ENCODE measurements at places on chromosomes 2 and 18.

- peak; percentile 17 for DNase-seq
Observed at GRCh38 chr2:159086342-159086741, 117.9 kb downstream of the TANC1 start.

- DNase-seq: no peak
Observed at GRCh38 chr2:160538559-160539355, 45.1 kb upstream of the RBMS1 start.

GRCh38 chr2:152730591-152731333 lies 12.3 kb downstream of the ARL6IP6 start:
- DNase-seq: no peak

DNA sequence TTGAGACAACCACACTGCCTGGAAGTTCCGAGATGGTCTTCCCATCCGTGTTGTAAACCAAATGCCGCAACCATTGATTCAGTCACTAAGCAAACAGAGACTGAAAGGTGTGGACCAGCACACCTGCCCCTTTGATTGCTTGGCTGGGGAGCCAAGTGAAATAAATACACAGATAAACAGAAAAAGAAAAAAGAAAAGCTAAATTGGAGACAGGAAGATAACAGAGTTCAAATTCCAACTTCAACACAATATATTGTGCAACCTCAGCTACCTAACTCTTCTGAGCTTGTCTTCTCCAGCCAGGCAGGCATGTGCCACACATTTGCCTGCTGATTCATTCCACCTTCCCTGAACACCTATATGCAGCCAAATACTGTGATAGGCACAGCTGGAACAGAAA lies 110.9 kb downstream of the PID1 start:
- DNase-seq: no peak

DNA sequence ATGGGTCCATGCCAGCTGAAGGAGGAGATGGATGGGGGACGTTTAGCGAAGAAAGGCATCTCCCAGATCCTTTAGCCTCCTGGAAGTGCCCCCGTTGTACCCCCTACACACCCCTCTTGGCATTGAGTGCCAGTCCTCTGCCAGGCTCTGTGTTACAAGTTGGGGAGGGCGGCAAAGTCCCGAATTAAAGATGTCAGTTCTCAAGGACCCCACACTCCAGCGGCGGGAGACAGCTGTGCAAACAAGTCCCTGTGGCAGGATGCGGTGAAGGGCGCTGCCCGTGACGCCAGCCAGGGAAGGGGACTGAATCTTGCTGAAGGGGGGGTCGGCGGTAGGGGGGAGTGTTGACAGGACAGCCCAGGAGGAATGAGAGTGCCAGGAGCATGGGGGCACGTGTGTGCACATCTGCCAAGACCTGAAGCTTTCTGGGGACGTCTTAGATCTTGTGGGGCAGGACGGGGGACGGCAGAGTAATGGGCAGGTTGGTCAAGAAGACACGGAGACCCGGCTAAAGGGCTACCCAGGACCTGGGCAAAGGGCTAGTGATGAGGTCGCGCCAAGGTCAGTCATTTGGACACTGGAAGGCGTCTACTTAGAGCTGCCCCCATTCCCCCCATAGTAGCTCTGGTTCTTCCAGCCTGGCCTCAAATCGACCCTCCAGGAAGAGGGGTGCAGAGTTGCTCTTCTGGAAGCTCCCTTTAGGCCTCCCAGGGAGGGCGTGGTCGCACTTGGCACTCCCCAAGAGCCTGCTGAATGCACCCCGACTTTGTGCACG lies 2.8 kb upstream of the CTDSP1 start:
- DNase-seq: peak; percentile 46

DNA sequence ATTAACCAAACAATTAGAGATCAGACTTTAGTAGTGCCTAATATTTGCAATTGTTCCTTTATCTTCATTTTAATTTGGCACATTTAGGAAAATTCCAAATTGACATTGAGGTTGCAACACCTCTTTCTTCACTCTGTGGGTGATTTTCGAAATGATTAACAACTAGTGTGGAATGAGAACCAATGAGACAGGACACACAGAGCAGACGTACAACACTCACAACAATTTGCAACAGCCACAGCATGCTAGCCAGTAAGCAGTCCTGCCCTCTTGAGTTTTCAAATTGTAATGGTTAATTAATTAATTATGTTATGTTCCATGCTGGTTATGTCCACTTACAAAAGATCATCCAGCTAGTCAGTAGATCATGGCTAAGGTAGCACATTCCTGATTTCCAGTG lies 339.3 kb downstream of the LRP1B start:
- no peak for DNase-seq

DNA sequence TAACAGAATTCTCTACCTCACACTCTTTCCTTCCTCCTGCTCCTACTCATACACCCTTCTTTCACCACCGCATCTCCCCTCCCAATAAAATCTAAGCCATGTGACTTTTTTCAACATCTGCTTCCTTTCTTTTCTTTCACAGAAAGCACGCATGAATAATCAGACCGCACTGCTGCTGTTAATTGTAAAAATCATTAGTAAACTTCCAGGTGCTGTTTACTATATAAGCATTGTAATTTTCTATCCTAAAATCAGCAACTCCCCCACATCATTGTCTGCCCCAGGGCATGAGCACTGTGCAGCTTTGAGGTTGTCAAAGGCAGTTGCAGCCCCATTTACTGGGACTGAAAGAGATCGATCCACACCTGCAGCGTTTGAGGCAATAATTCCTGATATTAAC lies 782.6 kb upstream of the ID2 start:
- no peak for DNase-seq

GRCh38 chr2:21467280-21467818 lies 343.6 kb downstream of the TDRD15 start:
- DNase-seq: no peak

- no peak for DNase-seq
Observed at GRCh38 chr18:76981396-76981968, 151.1 kb downstream of the MBP start.

DNA sequence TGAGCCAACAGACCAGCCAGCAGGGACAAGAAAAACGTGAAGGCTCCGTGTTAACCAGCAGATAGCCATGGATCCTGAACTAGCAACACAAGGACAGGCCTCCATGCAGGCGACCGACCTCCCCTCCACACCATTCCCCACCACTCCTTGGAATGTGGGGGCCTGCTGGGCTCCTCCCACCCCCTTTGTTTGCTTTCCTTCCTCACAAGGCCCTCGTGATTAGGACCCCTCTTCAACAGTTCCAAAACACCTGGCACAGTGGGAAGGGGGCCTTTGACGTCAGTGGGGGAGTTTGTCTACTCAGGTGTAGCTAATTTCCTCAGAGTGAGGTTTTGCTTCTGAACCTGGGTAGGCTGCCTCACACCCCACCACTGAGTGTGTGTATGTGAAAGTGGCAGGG lies 37.8 kb downstream of the SLC14A2 start:
- no peak for DNase-seq

GRCh38 chr18:74377776-74378175 lies 62.1 kb downstream of the C18orf63 start:
- peak; percentile 21 for DNase-seq

- DNase-seq: no peak
Observed at GRCh38 chr18:44136326-44136725, 544.4 kb upstream of the SETBP1 start.

DNA sequence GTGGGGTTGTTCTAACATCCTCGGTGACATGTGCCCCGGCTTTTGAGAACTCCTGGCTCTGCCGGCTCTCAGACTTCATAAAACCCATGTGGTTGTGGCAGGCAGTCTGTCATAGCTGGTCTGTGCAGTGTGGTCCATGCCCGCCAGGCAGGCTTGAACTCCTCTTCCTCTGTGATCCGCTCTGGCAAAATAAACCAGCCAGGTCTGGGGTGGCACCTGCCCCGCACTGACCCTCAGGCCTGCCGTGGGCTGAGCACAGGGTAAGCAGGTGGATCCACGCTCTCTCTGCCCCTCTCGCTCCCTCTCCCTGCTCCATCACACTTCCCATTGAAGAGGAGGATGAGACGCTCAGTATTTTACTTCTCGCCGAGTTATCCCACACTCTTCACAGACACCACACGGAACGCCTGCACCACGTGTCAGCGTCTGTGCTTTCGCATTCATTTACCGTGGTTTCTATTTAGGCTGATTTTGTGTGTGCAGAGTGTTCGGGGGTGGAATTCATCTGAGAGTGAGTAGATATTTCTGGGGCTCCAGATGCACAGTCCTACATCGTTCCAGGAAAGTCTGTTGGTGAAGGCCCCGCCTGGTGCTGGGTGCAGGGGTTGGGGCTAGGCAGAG lies 56.4 kb downstream of the RTP5 start:
- DNase-seq: no peak

DNA sequence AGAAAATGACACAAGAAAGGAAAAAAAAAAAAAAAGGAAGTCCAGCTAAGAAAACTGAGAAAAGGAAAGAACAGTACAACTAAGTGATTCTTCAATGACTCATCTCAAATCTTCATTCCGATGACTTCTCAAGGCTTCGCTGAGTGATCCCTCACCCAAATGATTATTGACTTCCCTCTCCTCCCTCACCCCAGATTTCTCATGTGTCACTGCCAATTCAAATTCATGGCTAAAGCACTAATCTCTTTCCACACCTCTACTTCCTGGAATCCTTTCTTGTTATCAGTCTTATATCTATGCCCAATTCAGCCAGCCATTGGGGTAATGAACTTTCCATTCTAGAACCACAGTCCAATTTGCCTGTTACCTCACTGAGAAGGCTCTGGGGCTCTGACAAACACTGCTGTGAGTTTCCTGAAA lies 7.2 kb upstream of the ABCB11 start:
- peak; percentile 84 for DNase-seq

DNA sequence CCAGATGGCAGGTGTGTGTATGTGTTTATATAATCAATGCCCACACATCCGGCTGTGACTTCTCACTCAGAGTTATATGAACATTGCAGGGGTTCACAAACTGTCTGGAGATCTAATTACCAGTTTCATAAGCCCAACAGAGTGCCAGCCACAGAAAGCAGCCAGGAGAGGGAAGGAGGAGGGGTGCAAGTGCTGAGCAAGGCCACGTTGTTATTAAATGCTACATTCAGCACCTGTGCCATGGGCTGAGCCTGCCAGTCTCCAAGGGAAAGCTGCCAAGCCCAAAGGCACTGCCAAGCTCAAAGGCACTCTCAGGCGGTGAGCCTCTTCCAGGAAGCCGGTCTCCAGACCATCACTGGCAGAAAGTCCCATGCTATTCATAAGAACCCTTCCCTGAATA lies 17.4 kb downstream of the XDH start:
- no peak for DNase-seq

DNA sequence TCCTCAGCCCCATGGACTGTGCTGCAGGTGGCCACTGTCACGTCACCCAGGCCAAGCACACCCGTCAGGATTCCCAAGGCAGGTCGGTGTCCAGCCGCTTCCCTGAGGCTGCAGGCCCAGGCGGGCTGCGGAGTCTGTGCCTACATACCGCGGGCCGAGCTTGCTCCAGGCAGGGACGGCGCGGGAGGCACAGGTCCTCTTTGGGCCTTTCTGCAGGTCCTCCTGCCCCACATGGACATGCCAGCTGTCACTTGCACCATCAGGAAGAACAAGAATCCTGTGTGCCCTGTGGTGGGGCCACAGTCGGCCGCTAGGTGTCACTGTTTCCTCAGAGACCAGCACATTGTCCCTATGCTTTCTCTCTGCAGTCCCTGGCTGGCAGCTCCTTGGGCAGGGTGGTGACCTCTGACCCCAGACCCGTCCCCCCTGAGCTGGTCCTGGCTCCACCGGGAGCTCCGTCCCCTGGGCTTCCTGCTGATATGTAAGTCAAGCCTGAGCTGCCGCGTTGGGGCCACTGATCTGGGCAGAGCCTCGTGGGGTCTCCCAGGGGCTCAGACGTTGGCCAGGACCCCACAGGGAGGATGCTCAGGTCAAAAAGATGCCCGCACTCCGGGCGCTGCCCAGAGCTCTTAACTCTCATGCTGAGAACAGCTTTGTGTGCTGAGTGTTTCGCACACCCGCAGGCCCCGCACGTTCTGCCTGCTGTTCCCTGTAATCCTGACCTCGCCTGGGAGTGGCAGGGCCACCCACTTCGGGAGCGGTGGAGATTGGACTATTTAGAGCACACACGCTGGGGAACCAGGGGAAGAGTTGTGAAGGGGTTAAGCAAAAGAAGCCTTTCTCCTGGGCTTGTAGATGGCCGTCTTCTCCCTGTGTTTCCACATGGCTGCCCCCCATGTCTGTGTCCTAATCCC lies 17.3 kb upstream of the AGXT start:
- peak; percentile 89 for DNase-seq

- no peak for DNase-seq
Observed at GRCh38 chr2:8505311-8505920, 176.4 kb upstream of the ID2 start.

GRCh38 chr2:239765076-239765845 lies 259.9 kb downstream of the NDUFA10 start:
- DNase-seq: no peak

GRCh38 chr2:196220671-196221070 lies 49.3 kb upstream of the STK17B start:
- no peak for DNase-seq

DNA sequence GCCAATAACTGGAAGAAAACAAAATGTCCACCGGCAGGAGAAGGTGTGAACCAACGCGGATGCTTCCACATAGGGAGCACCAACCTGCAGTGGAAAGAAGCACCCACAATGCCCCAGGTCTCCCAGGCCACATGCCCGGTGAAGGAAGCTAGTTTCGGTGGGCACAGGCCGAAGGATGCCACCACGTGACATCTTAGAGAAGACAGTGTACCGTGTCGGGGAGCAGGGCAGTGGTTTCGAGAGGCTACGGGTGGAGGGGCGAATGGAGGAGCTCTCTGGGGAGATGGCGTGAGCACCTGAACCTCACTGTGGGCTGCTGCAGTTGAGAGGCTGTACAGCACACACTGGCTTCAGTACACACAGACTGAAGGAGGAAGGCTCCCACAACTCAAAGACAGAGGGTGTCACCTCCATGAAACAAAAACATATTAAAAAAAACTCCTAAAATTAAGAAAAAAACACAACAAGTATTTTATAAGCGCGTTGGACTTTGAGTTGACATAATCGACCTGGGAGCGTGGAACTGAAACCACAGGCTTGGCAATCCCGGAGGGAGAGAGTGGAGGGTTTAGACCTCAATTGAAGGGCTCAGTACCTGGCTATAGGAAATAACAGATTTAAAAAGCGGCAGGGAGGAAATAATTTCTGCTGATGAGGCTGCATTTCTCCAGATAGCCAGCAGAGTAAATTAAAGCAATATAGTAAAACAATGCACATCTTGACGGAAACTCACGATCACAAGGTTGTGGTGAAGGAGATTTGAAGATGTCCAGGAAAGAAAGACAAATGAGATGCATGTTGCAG lies 160.1 kb downstream of the RTP5 start:
- DNase-seq: no peak

DNA sequence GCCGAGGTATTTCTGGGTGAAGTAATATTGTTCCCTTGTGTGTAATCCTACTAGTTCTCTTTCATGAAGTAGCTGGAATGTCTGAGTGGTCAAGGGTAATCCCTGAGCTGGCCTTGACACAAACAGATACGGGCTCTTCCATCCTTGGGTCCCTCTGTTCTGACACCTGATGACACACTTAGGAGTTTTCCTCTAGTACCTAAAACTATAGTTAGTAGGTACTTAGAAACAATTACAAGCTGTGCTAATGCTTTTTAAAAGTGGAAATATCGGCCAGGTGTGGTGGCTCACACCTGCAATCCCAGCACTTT lies 59.2 kb upstream of the IL1R1 start:
- DNase-seq: no peak

GRCh38 chr2:197071213-197071612 lies 144.7 kb upstream of the PGAP1 start:
- peak; percentile 58 for DNase-seq

All from suppressor macrophage treated with lipopolysaccharide for 1 hour (primary cell).